ENCODE measurements at places on chromosomes 12 and 14.

GRCh38 chr14:35355981-35356841 is 48.3 kb downstream of the NFKBIA start:
- DNase-seq, result no peak

- no peak for DNase-seq
These were observed 11.2 kb upstream of the CD9 start for GRCh38 chr12:6189028-6189427.

DNA sequence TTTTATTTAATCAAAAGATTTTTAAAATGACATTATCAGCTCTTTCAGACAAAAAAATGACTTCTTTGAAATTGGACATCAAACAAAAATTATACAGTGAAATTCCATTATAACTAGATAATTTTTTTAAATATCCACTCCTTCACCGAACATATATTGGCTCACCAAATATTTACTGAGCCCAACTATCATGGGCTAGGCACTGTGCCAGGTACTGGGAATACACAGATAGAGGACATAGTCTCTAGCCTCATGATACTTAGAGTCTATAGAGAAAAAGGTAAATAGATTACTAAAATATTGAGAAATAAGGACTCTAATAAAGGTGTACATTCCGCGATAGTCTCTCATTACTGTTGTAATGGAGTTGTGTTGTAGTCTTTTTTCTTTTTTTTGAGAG is 219.9 kb downstream of the SEC23A start:
- DNase-seq, result no peak

GRCh38 chr14:91649930-91650329 is 82.0 kb downstream of the CATSPERB start:
- DNase-seq, result no peak

DNA sequence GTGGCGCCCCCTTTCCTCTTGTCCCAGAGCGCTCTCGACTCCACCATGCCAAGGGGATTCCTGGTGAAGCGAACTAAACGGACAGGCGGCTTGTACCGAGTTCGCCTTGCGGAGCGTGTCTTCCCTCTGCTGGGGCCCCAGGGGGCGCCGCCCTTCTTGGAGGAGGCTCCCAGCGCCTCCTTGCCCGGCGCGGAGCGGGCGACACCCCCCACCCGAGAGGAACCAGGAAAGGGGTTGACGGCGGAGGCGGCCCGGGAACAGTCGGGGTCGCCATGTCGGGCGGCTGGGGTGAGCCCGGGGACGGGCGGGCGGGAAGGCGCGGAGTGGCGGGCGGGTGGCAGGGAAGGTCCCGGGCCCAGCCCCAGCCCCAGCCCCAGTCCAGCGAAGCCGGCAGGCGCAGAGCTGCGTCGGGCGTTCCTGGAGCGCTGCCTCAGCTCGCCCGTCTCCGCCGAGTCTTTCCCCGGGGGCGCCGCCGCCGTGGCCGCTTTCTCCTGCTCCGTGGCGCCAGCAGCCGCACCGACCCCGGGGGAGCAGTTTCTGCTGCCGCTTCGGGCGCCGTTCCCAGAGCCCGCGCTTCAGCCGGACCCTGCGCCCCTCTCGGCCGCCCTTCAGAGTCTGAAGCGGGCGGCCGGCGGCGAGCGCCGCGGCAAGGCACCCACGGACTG is 376 bp downstream of the INSM2 start:
- DNase-seq, result no peak

DNA sequence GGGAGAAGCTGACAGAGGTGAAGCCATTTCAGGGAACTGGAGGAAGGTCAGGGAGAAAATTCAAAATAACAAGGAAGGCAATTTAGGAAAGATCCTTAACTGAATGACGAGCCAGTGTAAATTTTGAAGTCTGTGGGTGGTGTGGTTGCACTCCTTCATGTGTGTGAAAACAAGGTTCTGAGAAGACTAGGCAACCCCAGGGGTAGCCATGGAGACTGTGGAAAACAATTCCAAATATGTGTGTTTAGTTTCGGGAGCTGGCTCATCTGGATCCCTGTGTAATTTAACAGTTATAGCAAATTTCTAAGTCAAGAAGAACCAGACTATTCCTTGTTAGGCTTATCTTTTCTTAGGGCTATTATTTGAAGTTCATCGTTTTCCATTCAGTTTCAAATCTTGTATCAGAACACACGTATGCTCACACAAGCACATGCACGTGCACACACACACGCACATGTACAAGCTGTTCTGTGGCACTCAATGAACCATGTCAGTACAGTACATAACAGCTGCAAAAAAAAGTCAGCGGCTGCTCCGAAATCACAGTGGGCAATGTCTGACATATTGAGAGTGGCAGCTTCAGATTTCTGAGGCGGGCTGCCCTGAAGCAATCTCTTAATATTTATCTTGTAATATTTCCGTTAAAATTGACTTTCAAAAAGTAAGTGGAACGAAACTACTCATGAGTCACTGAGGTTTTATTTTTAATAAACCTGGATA is 411.2 kb downstream of the AEBP2 start:
- no peak for DNase-seq

DNA sequence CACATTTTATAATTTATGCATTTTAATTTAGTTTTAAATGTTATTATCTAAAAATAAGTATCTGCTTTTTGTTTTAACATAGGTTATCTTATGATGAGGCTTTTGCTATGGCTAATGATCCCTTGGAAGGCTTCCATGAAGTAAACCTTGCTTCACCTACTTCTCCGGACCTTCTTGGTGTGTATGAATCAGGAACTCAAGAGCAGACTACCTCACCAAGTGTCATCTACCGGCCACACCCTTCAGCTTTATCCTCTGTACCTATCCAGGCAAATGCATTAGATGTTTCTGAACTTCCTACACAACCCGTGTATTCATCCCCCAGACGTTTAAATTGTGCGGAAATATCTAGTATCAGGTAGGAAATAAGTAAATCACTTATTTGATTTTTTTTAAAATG is 16.6 kb downstream of the RAB3IP start:
- DNase-seq, result no peak

DNA sequence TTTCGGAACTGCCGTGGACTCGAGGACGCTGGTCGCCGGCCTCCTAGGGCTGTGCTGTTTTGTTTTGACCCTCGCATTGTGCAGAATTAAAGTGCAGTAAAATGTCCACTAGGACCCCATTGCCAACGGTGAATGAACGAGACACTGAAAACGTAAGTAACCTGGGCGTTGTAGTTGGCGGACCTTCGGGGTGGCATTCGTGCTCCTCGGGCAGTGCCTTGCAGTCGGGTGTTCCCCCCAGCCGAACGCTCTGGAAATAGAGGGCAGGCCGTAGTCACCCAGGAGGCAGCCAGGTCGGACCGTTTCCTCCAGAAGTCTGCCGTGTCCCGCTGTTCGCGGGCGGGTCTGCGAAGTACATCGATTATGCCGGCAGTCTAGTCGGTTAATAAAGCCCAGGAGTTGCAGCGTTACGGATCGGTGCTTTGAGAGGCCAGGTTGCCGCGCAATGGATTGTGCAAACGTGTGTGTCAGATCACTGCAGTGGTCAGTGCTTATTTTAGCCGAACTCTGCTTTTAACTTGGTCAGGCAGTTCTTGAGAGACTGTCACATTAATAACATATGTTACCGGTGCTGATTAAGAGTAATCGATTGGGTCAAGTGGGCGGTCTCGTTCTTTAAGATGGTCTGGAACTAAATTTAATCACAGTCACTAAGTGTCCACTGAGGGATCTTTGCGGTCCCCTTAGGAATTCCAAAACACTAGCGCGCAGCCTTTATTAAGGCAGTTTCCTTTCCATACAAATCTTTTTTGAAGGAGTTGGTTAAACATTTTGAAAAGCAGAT is 906 bp downstream of the MARK3 start:
- no peak for DNase-seq

- DNase-seq, result no peak
These were observed 73.9 kb downstream of the SYT1 start for GRCh38 chr12:78938341-78939084.

DNA sequence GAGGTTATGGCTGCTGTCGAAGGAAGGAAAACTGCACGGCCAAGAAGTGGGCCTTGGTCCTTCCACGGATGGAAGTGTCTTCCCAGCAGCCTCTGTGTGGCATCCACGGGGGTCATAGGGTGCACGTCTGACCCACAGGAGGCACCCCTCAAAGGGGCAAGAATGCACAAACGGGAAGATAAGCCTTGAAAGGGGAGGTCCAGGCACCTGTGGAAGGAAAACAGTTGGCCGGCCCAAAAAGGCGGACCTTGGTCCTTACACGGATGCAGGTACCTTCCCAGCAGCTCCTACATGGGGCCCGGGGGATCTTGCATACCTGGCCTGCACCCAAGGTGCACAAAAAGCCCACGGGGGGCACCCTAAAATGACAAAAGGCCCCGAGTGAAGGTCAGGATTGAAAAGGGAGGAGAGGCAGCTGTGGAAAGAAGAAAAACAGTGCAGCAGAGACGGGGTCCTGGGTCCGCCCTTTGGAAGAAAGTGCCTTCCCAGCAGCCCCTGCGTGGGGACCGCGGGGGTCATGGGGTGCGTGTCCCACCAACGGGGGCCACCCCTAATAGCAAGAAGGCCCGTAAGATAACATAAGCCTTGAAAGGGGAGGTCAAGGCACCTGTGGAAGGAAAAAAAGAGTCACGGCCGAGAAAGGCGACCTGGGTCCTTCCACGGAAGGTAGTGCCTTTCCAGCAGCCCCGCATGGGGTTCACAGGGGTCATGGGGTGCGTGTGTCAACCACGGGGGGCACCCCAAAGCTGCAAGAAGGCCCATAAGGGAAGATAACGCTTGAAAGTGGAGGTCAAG is 276.1 kb downstream of the ALG10 start:
- DNase-seq, result no peak

- DNase-seq, result no peak
These were observed 63.9 kb upstream of the PTGR2 start for GRCh38 chr14:73787486-73788316.

DNA sequence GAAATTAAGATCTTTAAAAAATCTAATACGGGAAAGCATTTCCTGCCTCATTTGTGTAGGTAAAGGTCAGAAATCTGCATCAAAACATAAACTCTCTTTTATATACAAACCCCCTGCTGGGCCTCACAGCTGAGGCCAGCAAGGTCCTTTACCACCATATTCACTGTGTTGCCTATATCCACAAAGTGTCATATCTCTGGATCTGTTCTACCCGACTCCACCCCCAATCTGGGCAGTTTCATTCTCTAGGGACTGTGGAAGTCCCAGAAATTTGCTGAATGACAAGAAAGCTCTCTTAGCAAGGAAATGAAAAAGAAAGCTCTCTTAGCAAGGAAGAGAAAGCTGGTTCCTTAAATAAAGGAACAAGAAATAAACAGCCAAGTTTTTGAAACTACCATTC is 301.7 kb downstream of the KCNH5 start:
- no peak for DNase-seq

- no peak for DNase-seq
These were observed at the start of gene CLEC1A for GRCh38 chr12:10098791-10099190. Gene CLEC1A (minus strand): TSS chr12:10098985. CDS start chr12:10098922, 63 bp downstream.

GRCh38 chr12:42498549-42499247 is 90.8 kb downstream of the PRICKLE1 start:
- no peak for DNase-seq

DNA sequence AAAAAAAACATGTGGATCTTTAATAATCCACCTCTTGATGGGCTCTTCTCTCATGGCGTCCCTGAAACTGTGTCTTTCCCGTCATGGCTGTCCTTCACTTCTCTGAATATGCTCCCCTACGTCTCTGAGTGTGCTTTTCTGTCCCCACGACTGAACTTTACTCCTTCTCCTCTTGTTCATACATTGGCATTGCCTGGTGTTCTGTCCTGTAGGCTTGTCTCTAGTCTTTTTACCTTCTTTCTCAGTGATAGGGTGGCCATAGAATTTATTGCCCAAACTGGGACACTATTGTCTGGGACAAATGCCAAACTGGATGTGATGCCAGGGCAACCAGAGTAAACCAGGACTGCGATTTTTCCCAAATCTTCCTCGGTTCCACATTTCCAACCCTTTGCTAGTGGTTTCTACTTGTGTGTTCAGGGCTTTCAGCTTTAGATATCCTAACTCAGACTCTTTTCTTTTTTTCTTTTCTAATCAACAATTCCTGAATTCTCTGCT is 202.2 kb downstream of the ATP23 start:
- no peak for DNase-seq

GRCh38 chr14:60596139-60596538 is 53.1 kb downstream of the SIX1 start:
- no peak for DNase-seq

DNA sequence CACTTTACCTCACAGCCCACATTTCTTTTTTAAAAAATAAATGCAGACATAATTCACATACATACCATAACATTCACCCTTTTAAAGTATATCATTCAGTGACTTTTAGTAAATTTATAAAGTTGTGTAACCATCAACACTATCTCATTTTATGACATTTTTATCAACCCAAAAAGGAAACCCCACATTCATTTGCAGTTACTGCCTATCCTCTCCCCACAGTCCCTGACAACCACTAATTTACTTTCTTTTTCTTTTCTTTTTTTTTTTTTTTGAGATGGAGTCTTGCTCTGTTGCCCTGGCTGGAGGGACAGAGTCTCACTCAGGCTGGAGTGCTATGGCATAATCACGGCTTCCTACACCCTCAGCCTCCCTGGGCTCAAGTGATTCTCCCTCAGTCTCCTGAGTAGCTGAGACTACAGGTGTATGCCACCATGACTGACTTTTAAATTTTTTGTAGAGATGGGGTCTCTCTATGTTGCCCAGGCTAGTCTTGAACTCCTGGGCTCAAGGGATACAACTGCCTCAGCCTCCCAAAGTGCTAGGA is 1.5 kb upstream of the EP400 start:
- no peak for DNase-seq

DNA sequence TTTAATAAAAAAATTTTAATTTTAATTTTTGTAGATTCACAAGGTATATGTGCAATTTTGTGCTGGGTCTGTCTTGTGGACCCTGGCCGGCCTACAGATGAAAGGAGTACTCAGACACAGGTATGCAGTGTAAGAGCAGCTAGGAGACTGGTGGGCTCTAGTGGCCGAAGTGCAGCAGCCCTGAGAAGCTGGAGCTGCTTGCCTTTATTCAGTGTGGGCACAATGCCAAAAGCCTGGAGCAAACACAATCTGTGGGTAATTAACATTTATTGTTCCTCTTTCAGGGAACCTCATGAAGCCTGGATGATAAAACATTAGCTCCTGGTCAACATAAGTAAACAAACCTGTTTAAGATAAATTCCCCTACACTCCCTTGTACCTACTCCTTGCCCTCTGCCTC is 135.7 kb upstream of the SEL1L start:
- no peak for DNase-seq

GRCh38 chr12:91249518-91250272 is 67.1 kb upstream of the DCN start:
- no peak for DNase-seq

GRCh38 chr12:123064885-123065619 is 84.6 kb downstream of the ARL6IP4 start:
- no peak for DNase-seq
